Bladder microvascular endothelial cell (primary cell): ENCODE measurements at places on chromosomes 6 and 20. TPM values are rescaled to one million over a fixed set of nuclear protein-coding genes. Genes with fewer than 3 reads are reported as not detected.

Gene C6orf118
- not detected in 2 replicates for total RNA-seq

Gene MAK
- total RNA-seq, result under 0.01 TPM in 1 of 2 replicates, not detected in the other

Gene CDKAL1
- 17.3 and 28.9 TPM in 2 replicates for total RNA-seq

Gene PRR18
- not detected in 2 replicates for total RNA-seq

Gene PHACTR3
- 0.16 and 6.0 TPM in 2 replicates for total RNA-seq

Gene ELOVL4
- 0.49 and 0.63 TPM in 2 replicates for total RNA-seq

Gene OR2B6
- not detected in 2 replicates for total RNA-seq

Gene PLCB4
- 0.65 and 11.9 TPM in 2 replicates for total RNA-seq

Gene CDS2
- total RNA-seq, result 37.1 and 78.1 TPM in 2 replicates

Gene IFT52
- 25.6 and 29.0 TPM in 2 replicates for total RNA-seq

Gene NCOA3
- total RNA-seq, result 15.5 and 34.6 TPM in 2 replicates
